ENCODE measurements at places on chromosomes 1 and 21.

- DNase-seq, result no peak
Observed at GRCh38 chr21:25885880-25886279, 151.1 kb downstream of the GABPA start.

DNA sequence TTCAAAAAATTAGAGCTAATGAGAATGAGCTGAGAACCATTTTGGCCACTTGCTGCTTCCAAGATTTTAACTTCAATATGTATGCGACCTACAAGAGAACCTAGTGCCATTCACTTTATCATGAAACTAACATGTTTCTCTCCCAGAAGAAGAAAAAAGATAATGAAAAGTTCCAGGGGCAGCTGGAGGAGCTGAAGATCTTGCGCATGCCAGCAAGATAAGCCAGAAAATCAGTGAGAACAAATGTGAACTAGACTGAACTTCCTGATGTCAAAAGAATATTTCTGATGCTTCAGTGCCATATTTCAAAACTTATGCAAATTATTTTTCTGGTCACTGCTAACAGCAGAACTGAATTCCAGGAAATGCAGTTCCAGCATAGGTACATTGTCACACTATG lies 1265.1 kb downstream of the BRINP3 start:
- DNase-seq, result no peak

GRCh38 chr1:221672239-221672645 lies 69.6 kb downstream of the DUSP10 start:
- DNase-seq, result no peak

DNA sequence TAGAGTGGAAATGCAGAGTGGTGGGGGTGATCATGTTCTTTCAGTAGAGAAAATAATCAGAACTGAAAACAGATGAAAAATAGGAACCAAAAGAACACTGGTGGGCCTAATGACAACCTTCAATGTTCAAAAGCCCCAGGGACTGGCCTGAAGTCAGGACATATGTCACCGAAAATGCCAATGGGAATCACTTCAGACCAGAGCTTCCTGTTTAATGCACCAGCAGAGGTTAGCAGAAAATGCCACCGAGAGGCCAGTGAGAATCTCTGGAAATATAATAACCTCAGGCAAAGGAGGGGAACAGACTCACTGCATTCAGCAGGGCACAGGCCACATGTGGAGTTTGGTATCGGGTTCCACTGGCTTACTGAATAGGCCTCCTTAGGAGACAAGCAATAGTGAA lies 15.9 kb upstream of the CD58 start:
- no peak for DNase-seq

DNA sequence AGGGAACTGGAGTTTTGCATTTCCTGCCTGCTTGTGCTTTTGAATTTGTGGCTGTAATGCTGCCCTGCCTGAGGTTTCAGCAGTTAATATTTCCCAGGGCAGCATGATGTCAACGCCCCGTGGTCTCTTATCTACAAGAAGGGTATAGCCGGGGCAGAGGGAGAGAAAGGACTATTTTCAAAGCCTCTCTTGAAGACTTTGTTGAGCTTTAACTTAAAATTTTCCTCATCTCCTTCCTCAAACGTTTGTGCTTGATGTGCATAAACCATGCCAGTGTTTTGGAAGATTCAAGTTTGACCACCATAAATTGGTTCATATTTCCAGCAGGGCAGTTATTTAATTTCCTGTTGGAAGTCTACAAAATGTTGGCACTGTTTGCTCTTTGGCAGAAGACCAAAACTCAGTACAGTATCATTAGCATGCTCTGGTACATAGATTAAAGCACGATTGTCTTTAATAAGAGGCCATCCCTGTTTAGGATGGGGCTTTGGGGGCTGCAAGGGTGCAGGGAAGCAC lies 43.4 kb downstream of the ROR1 start:
- no peak for DNase-seq

GRCh38 chr1:28132171-28133167 lies 44.0 kb downstream of the PTAFR start:
- DNase-seq, result no peak

- no peak for DNase-seq
Observed at GRCh38 chr21:33774551-33774950, 132.2 kb downstream of the ITSN1 start.

DNA sequence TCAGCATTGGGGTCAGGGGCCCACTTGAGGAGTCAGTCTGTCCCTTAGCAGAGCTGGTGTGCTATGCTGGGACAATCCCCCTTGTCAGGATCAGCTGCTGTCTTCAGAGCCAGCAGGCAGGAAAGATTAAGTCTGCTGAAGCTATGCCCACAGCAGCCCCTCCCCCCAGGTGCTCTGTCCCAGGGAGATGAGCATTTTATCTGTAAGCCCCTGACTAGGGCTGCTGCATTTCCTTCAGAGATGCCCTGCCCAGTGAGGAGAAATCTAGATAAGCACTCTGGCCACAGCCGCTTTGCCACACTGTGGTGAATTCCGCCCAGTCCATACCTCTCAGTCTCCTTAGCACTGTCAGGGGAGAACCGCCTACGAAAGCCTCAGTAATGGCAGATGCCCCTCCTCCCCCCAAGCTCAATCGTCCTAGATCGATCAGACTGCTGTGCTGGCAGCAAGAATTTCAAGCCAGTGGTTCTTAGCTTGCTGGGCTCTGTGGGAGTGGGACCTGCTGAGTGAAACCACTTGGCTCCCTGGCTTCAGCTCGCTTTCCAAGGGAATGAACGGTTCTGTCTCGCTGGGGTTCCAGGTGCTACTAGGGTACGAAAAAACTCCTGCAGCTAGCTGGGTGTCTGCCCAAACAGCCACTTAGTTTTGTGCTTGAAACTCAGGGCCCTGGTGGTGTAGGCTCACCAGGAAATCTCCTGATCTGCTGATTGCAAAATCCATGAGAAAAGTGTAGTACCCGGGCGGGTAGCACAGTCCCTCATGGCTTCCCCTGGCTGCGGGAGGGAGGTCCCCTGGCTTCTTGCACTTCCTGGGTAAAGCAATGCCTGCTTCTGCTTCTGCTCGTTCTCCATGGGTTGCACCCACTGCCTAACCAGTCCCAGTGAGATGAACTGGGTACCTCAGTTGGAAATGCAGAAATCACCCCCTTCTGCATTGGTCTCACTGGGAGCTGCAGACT lies 25.1 kb upstream of the TP53BP2 start:
- DNase-seq, result no peak

DNA sequence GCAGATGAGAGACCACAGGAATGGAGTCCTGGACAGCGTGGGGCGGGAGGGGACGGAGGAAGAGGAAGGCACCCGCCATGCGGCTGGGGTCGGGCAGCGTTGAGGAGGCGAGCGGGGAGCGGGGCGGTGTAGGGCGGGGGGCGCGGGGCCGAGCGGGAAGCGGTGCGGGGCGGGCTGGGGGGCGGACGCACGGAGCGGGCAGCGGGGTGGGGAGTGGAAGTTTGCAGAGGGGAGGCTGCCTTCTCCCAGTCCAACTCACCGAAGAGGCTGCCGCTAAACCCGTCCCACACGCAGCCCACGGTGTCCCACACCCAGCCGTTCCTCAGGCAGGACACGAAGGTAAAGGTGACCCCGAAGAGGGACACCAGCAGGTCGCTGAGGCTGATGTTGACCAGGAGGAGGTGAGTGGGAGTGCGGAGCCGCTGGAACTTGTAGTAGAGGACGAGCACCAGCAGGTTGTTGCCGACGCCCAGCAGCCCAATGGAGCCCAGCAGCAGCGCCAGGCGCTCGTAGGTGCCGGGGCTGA lies 483 bp downstream of the CHML start:
- DNase-seq, result peak; percentile 25

DNA sequence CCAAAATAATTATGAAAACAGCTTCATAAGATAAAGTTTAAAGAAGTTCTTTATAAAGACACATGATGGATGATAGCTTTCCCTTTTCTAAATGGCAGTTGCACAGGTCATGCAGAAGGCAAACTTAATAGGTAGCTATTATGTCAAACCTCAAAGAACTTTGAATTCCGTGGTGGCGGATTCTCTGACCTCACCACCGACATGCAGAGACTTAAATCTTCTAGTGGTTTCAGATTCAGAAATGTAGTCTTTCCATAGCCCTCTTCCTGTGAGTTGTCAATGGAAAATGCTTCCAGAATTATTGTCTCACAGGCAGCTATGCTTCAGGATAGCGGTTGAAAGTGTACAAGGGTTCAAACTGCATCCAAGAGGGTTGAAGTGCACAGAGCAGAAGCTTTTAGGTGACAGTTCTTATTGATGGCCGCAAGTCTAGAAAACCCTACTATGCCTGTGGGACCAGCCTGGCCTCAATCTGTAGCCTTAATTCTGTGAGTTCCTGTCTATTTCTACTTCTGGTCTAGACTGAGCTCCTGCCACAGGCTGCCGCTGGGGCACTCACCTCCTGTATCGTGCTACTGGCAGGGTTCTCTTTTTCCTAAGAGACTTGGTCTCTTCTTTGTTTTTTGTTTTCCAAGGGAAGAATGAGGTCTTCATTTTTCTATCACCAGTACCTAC lies 117.0 kb upstream of the ERRFI1 start:
- no peak for DNase-seq

DNA sequence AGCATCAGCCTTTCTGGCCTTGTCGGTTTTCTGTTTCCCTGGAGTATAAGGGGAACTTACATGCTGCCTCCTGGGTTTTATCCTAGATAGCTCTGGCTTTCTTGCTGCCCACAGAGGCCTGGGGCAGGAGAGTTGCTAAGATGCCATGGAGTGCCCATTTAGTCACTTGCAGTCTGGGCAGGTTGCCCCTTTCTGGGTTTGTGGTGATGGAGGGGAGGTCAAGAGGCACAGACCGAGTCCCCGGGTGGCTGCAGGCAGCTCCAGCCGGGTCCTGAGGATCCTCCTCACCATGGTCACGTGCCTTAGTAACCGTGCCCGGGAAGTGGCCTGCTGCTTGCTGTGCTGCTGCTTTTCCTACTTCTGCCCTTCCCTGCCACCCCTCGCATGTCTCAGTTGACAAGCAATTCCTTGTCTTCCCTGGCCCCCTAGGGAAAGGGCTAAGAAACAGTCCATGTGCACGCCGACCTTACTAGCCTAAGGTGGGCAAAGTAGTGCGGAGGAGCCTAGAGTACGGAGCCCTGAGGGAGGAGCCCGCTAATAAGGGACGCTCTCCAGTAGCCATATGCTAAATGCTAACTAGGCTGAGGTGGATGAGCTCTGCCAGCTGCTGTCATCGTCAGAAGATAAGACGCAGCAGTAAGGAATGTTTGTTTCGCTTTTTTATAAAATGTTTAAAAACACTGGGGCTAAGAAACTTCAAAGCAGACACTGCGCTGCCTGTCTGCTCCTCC lies 34.8 kb downstream of the CLCA1 start:
- DNase-seq, result peak; percentile 56

DNA sequence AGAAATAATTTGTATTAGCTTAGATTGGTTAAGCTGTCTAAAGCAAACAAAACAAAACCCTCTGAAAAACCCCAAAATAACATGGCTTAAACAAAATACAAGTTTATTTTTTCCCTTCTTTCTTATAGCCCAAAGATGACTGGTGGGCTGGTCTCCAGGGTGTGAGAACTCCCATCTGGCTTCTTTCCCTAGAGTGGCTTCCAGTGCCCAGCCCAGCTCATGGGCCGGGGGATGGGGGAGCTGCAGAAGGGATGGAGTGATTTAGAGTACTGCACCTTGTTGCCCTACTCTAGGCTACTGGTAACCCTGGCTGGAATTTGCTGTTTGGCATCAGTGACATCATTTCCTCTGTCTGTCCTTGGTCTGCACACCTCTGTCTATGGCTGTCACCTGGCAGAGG lies 223.0 kb downstream of the PBX1 start:
- no peak for DNase-seq
